Jurkat, Clone E6-1 (cell line): ENCODE measurements at places on chromosomes 4 and X.

DNA sequence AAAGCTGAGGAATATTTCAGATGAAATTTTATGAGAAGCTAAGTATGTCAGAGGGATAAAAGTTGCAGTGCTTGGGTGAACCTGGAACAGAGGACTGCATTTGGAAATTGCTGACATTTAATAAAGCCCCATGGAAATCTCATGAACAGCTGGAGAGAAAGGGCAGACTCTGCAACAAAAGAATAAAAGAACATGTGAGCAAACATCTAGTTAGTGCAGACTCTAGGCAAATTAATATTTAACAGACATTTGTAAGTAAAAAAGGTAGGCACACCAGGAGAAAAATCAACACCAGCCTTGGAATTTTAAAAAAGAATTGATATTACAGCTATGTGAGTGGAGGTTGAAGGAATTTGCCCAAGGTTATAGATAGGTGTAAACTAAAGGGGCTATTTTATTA lies 114.6 kb upstream of the PUDP start:
- no peak for DNase-seq

- no peak for DNase-seq
Observed at GRCh38 chrX:98029861-98030260, 1146.2 kb downstream of the RPA4 start.

- DNase-seq = no peak
Observed at GRCh38 chr4:108762559-108763225, at the start of gene ETNPPL. Gene ETNPPL, minus strand, starts transcription at chr4:108763053. Its CDS starts 155 bp downstream, at chr4:108762898.

DNA sequence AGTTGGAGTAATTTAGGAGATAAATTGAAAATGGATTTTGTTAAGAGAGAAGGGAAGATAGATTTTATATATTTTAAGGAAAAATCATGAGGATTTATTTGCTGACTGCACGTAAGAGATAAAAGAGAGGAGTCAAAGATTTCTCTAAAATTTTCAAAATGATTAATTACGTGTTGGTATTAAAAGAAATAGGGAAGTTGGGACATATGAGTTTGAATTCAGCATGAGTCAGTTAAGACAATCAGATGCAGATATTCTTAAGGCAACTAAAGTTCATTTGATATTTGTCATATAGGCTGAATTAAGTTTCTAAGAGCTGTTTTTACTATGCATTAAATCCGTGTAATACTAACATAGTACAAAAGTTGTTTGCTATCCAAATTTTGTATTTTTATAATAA lies 46.9 kb downstream of the TET2 start:
- no peak for DNase-seq

DNA sequence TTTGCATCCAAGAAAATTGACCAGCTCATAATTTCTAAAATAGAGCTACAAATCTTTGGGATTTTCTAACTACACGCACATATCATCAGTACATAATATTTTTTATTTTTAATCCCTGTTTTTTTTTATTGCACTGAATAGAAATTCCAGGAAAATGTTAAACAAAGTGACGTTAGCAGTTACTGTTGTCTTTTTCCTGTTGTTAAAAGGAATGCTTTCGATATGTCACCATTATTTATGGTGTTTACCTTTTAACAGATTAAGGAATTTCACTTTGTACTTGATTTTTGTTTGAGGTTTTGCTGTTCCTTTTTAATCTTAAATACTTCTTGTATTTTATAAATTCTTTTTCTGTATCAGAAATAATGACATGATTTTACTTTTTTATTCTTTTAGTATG lies 89.7 kb downstream of the TMEM144 start:
- no peak for DNase-seq

DNA sequence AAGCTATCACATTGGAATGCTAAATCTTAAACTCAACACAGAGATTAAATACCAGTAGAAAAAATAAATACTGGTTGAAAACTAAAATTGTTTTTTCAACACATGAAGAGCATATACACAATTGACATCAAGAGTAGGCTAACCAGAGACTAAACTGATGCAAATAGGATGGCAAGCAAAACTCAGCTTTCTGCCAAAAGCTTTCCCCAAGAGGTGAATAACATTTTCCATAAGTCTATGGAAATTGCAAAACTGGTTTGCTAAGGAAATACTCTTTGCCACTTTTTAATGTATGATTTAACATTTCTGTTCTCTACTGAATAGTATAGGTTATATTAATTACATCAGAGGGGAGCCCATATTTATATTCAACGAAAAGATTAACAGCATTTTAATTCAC lies 23.8 kb downstream of the IQCM start:
- DNase-seq = no peak

GRCh38 chr4:137065311-137065710 lies 467.0 kb downstream of the PCDH18 start:
- DNase-seq = no peak

DNA sequence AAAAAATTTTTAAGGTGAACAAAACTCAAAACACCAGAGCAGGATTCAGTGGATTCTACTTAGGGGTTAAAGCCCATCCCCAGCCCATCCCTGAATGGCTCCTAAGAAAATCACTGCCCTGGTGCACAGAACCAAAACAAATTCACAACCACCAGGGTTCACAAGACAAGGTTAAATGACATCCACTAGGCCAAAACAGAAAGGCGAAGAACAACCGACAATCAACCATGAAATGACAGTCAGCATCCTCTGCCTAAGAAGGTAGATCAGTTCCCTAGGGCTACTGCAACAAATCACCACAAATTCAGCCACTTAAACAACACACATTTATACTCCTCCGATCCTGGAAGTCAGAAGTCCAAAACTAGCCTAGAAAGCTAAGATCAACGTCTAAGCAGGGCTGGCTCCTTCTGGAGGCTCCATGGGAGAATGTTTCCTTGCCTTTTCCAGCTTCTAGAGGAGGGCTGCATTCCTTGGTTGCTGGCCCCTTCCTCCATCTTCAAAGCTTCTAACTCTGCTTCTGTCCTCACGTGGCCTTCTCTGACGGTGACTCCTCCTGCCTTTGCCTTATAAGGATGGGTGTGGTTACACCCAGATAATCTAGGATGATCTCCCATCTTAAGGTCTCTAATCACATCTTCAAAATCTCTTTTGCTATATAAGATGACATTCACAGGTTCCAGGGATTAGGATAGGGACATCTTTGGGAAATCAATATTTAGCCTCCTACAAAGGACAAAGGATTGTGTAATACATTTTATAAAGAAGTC lies 1.8 kb downstream of the CCNQ start:
- DNase-seq = no peak

GRCh38 chr4:154471032-154471431 lies 20.6 kb downstream of the DCHS2 start:
- DNase-seq = no peak

- DNase-seq = no peak
Observed at GRCh38 chr4:172750910-172751309, 417.7 kb upstream of the GALNT7 start.

DNA sequence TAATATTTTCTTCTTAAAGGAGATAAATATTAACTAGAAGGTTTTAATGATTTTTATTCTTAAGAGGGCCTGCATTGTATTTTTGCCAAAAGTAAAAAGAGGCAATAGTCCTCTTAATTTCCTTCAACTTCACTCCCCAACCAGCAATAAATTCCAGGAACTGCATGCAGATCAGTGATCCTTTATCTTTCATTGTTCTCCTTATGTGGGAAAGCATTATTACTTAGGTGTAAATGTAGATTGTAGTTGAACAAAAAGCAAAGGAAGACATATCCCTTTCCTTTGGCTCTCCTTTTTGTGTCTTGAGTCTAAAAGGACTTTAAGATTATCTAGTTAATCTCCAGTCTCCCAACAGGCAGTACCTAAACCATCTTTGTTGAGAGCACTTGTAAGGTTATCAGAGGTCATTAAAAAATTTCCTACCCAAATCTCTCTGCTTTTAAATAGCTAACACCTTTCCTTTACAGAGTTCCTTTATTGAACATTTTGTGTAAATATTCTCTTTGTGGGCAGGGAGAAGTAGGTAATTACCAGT lies 55.3 kb downstream of the RAPGEF2 start:
- no peak for DNase-seq
